ENCODE measurements at places on chromosomes 1 and 21.

DNA sequence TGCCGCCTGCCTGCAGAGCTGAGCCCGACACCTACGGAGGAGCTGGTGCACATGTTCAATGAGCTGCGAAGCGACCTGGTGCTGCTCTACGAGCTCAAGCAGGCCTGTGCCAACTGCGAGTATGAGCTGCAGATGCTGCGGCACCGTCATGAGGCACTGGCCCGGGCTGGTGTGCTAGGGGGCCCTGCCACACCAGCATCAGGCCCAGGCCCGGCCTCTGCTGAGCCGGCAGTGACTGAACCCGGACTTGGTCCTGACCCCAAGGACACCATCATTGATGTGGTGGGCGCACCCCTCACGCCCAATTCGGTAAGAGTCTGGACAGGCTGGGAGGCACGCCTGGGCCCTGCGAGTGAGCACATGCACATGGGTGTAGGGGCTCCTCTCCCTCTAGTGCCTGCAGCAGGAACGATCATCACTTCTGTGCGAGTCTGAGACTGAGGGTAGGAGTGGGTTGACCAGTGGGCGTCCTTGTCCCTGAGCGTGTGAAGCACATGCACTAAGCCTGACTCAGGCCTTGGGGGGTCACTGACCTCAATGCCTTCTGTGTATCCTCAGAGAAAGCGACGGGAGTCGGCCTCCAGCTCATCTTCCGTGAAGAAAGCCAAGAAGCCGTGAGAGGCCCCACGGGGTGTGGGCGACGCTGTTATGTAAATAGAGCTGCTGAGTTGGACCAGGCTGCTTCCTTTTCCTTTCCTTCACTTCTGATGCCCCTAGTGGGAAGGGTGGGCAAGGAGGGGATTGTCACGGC, 6.9 kb downstream of the DMAP1 start:
- no peak for DNase-seq

GRCh38 chr1:34844252-34844634, 15.3 kb downstream of the SMIM12 start:
- no peak for DNase-seq

DNA sequence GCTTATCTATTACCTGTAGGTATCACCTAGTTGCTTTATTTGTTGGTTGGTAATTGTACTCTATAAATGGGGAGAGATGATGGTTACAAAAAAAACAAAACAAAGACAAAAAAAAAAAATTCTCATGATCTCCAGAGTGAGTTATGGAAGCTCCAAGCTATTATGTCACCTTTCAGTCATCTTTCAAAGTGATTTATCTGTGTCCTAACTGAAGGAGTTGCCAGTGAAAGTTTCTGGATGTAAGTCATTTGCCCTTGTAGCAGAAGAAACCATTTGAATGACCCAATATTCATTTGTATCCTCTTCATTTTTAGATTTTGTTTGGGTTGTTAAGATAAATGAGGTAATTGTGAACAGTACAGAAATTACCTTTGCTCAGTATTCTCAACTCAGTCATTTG, 3.6 kb downstream of the SLC35F3 start:
- no peak for DNase-seq

- no peak for DNase-seq
These were observed 1.5 kb upstream of the CLDN17 start for GRCh38 chr21:30168086-30168485.

- DNase-seq, result no peak
These were observed 72.1 kb downstream of the RGS13 start for GRCh38 chr1:192707978-192708547.

- DNase-seq, result no peak
These were observed 104.2 kb upstream of the SOX13 start for GRCh38 chr1:203968761-203969160.

GRCh38 chr1:54425152-54425584, 19.0 kb upstream of the SSBP3 start:
- no peak for DNase-seq

- DNase-seq, result no peak
These were observed 4.5 kb downstream of the LEPR start for GRCh38 chr1:65425006-65425405.

DNA sequence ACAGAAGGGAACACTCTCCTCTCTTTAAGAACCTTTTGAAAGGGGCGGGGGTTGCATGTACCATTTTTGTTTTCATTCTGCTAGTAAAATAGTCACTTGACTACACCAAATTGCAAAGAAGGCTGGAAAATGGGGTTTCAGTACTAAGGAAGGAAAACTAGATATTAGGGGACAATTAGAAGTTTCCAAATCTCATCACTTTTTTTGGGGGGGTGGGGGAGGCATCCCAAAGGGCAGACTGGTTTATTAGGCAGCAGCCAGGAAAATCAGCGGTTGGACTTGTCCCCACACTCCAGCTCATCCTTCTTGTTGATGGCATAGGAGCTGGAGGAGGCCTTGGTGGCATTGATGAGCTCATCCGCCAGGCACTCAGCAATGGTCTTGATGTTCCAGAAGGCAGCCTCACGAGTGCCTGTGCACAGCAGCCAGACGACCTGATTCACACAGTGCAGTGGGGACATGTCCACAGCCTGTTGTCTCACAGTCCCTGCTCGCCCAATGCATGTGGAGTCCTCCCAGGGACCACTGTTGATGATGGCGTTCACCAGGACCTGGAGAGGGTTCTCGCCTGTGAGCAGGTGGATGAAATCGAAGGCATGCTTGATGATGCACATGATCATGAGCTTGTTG, 1.7 kb upstream of the TMEM50B start:
- DNase-seq, result no peak

DNA sequence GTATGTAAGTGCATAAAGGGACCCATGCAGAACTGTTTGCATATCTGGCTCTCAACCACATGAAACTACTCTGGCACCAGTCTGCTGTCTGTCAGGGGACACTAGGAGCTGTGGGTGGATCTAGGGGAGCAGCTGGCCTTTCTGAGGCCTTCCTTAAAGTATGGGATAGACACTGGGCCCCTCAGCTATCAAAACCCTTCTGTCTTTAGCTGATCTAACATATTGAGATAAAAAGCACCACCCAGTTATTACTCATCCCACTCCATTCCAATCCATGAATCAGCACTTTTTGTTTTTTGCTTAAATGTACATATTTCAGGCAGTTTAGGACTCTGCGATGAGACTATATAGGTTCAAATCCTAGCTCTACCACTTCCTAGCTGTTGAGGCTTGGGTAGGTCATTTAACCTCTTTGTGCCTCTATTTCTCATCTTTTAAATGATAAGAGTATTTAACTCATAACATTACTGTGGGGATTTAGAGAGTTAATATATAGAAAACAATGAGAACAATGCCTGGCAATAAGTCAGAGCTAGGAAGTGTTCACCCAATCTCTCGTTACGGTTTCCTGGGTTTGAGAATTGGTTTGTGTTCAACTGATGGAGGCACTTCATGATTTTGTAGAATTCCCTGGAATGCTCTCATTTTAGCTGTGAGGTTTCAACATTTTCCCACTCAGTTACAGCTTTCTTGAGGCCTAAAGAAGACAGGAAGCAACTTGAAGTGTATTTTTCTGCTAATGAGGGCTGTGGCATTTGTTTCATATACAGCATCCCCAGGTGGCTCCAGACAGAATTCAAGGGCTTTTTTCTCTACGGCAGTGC, 68.9 kb downstream of the LRIG2 start:
- no peak for DNase-seq

GRCh38 chr1:60427701-60428100, 354.1 kb upstream of the C1orf87 start:
- no peak for DNase-seq

GRCh38 chr21:46355161-46356004, 31.4 kb downstream of the PCNT start:
- no peak for DNase-seq

DNA sequence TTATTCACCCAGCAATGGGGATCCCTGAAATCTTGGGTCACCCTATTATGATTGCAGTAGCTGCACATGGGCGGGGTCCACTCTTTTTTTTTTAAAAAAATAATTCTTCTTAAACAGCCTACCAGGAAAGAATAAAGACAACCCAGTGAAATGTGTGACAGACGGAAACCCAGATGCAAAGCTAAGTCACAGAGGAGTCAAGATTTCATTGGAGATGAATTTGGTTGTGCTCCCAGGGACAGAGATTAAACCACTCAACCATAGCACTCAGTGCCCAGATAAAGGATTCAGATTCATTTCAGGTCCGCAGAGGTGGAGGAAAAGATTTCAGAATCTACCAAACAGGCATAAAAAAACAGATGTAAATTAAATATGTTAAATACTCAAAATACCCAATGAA, 583.5 kb upstream of the ZP4 start:
- DNase-seq, result no peak

- no peak for DNase-seq
These were observed 83.2 kb upstream of the PAPPA2 start for GRCh38 chr1:176379626-176380339.

GRCh38 chr1:156060937-156061636, at the start of gene RAB25:
Gene RAB25 (plus strand): TSS chr1:156061160. CDS start chr1:156061401, 241 bp downstream.
- no peak for DNase-seq

- no peak for DNase-seq
These were observed 73.2 kb downstream of the CD58 start for GRCh38 chr1:116497656-116498055.

- DNase-seq, result no peak
These were observed 2.0 kb upstream of the KCNQ4 start for GRCh38 chr1:40781608-40781971.

GRCh38 chr1:13482600-13482999, 31.2 kb downstream of the LRRC38 start:
- DNase-seq, result no peak

DNA sequence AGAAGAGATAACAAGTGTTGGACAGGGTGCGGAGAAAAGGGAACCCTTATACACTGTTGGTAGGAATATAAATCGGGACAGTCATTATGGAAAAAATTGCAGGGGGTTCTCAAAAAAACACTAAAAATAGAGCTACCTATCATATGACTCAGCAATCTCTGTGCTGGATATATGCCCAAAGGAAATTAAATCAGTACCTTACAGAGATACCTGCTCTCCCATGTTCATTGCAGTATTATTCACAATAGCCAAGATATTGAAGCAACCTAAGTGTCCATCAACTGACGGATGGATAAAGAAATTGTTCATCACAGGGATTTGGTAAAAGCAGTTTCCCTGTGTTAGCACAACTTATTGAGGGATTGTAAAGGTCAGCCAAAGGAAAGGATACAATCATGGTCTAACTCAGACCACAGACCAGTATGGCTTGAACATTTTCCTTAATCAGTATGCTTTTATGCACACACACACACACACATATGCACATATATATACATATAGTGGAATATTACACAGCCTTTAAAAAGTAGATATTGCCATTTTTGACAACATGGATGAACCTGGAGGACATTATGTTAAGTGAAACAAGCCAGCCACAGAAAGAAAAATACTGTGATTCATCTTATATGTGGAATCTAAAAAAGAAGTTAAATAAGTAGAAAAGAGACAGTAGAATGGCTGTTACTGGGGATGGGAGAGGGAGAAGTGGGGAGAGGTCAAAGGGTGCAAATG, 44.2 kb upstream of the IRF2BP2 start:
- DNase-seq, result no peak

- no peak for DNase-seq
These were observed 1.6 kb downstream of the COG2 start for GRCh38 chr1:230643908-230644307.

- DNase-seq, result no peak
These were observed 37.5 kb upstream of the ARF1 start for GRCh38 chr1:228044961-228045360.

- no peak for DNase-seq
These were observed 17.8 kb upstream of the POU3F1 start for GRCh38 chr1:38064197-38064903.

DNA sequence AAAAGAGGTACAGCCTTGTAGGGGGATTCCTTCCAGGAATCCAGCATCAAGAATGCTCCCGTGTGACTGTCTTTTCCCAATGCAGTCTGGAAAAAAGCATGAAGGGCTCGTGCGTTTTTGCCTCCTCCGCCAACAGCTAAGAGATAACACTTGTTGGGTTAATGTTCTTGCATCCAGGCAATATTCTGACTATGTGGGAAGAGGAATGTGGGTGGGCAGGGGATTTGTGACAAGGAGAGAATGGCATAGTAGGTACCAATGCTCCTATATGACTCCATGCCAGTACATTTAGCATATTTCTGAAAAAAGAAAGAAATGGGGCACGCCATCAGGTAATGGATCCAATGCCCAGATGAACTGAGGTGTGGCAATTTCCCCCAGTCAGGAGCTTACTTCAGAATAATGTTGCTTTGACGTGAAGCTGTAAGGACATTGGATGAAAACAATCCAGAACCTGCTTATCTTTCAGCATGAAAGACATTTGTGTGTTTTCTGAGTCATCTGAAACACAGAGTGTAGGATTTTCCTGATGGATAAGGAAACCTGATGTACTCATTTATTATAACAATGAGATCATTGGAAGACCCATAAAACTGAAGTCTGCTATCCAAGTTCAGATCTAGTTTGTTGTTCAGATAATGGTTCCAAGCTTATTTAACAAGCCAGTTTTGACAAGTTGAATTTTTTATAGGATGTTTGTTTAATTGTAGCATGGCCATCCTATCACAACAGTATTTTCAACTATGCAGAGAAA, 105.5 kb downstream of the LYPLAL1 start:
- no peak for DNase-seq

- DNase-seq, result no peak
These were observed 140.8 kb downstream of the PGBD5 start for GRCh38 chr1:230285351-230285750.

DNA sequence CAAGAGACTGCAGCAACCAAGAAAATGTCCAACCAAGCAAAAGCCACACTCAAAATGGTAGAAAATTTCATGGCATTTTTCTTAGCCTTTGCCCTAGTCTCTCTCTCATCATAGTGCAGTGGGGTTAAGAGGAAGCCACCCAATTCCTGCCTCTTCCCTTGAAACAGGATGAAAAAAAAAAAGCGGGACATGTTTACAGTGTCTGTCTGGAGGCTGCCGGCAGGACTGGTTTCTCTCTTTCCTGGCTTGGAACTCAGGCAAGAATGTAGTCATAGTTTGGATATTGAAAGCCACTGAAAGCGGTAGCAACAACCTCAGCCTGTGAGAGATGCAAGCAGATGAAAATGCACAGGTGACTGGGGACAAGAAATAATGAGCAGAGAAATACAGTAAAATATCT, 13.3 kb upstream of the TNFSF18 start:
- no peak for DNase-seq

GRCh38 chr1:229759037-229759435, 133.0 kb downstream of the URB2 start:
- no peak for DNase-seq

Measured in thymus (tissue), 14 donors.